ENCODE measurements at places on chromosomes 4 and X.

DNA sequence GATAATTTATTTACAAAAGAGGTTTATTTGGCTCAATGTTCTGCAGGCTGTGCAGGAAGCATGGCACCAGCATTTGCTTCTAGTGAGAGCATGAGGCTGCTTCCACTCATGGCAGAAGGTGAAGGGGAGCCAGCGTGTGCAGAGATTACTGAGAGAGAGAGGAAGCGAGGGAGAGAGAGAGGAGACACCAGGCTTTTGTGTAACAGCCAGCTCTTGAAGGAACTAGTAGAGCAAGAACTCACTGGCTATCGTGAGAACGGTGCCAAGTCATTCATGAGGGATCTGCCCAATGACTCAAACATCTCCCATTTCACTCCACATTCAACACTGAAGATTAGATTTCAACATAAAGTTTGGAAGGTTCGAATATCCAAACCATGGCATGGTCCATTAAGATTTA lies 12.7 kb downstream of the GUCY1A1 start:
- no peak for DNase-seq

- DNase-seq, result no peak
Measured at GRCh38 chr4:27009539-27009938, 148.9 kb downstream of the STIM2 start.

DNA sequence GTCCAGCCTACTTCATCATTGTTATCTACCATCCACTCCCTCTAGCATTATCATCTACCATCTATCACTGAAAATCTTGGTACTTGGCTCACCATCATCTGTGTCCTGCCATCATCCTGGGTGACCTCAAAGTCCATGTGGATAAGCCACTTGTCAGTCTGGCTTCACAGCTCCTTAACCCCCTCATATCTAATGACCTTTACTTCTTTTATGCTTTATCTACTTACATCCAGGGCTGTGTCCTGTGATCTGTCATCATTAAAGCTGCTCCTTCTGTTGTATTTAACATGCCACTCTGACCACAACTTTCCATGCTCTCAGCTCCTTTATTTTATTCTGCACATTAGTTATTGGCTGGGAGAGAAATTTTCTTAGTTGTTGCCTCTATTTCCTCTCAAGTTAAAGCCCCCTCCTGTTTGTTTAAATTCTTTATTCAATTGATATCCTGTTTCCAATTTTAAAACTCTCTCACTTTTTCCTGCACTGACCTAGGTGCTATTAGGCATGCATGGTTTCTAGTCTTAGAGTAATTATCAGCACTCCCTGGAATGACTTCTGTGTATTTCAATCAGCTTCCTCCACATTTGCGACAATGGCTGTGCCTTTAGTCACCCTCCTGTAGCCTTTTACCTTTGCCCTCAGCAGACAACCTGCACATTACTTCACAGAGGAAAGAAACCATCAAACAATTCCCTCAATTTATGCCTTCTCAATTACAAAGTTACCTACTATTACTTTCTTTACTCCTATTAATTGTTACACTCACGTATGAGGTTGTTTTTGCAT lies 8.1 kb upstream of the FABP2 start:
- no peak for DNase-seq

GRCh38 chrX:7146703-7147412 lies 654 bp upstream of the STS start:
- DNase-seq, result no peak

DNA sequence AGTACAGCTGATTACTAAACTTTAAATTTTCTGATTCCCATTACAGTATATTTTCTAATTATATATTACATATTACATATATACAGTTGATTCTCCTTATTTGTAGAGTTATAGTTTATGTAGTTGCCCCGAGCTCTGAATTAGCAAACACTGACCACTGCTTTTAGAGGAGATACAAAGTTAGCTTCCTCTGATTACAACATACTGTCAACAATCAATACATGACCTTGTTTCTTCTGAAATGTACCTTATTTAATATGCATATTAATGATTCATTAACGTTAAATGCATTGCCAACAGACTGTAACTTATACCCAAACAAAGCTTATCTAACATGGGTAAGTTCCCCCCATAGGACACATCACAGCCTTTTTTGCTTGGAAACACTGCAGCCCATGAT lies 81.5 kb downstream of the ATP10D start:
- no peak for DNase-seq

DNA sequence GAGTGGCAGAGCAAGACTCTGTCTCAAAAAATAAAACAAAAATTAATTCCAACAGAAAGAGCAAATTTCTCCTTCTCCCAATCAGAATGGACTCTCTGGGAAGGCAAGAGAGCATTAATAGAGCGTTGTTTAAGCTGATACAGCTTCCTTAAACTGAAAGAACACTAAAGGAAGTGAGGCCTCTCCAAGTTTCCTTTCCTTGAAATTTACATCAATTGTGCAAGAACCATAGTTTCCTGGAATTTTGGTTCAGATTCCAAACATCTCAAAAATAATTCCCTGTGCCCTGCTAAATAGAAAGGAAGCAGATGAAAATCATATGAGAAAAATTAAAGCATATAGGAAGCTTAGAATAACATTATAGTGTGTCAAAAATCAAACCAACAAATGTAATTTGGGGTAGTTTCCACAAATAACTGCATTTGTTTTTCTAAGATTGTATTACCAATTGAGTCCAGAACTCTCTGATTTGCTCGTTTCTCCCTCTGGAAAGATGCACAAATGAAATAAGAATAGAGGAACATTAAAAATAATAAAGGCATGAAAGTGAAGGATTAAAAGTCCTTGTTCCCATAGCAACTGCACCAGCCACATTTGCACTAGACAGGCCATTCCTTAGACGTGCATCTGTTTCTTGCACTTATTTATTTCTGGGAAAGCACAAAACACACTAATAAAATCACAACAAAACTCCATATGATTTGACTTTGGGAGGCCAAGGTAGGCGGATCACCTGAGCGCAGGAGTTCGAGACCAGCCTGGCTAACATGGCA lies 3.7 kb upstream of the FAM241A start:
- no peak for DNase-seq

- no peak for DNase-seq
Measured at GRCh38 chrX:15217161-15217560, 52.7 kb downstream of the ASB9 start.

- DNase-seq, result no peak
Measured at GRCh38 chr4:160546201-160546600, 1443.3 kb downstream of the RAPGEF2 start.

GRCh38 chrX:45743081-45743533 lies 542.4 kb upstream of the DIPK2B start:
- no peak for DNase-seq

DNA sequence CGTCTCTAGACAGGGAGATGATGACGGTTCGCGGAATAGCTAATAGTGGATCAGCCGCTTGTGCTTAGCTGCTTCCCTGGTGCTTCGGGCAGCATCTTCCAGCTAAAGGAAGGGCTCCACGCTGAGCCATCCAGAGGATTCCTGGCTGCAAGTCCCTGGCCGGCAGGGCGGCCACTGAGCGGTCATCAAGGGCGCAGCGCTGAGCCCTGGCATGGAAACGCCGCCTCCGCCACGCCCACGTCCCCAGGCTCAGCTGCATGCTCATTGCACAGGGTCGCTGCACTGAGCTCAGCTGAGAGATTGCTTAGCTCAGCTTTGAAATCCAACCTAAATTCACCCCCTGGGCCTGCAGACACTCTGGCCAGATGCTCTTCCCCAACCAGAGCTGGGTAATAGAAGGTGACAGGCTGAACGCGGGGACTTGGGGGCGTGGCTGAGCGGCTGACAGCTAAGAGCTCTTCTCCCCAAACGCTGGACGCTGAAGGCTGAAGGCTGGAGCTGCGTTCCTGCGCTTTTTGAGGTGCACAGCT lies 118.2 kb upstream of the KIT start:
- no peak for DNase-seq

- DNase-seq, result no peak
Measured at GRCh38 chr4:101192244-101192643, 155.1 kb downstream of the PPP3CA start.

- DNase-seq, result no peak
Measured at GRCh38 chr4:151784706-151785105, 23.9 kb upstream of the GATB start.

DNA sequence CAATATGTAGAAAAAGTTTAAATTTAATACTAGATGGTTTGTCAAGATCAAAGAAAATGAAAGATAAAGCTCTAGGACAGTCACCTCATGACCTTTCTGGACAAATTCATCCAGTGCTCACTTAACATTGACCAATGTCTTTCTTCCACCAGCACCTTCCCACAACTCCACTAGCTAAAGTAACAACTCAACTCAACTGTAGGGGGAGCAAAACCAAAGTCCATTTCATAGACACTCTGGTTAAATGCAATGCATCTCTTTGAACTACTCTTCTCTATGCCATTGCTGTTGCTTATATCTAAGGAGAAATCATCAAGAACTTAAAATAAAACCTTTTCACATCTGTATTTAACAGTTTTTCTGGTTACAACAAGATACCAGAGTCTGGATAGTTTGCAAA lies 25.1 kb downstream of the UGT2B4 start:
- no peak for DNase-seq

GRCh38 chr4:65670331-65671031 lies at the start of gene EPHA5:
EPHA5 (minus strand) TSS chr4:65670489; CDS start chr4:65669742, 747 bp downstream.
- DNase-seq, result no peak

DNA sequence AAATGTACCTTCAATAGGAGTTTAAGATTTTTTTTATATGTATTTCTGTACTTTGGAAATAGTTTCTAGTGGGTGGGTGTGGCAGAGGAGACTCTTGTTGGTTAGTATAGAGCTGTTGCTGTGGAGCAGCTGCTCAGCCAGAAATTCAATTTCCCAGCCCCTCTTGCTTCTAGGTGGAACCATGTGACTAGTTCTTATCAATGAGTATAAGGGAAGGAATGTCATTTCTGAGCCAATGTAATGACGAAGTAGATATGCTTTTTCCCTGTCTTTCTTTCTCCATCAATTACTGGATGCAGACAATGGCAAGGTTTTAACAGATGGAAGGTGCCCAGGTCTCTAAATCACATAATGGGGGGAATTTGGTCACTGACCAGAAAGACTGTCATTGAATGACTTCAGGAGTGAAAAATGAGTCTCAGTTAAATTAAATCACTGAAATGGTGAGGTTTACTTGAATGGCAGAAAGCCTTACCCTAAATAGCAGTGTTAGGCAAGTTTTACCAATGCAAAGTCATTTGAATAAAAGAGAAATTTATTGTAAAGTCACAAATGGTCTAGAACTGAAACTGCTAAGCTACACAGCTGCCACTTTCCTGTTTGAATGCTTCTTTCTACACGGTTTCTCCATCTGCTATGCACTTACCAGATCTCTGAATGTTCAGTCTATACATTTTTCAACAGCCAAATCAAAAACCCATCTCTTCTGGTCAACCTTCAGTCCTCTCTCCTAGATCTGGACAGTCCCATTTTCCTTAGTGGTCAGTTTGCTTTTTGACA lies 795.4 kb upstream of the MAGEB2 start:
- DNase-seq, result no peak

Measured in GM12892 (cell line).